ENCODE measurements at places on chromosomes 5 and 9.

- DNase-seq = no peak
Measured at GRCh38 chr5:146781157-146781556, 97.4 kb downstream of the PPP2R2B start.

GRCh38 chr5:15592728-15593127 is 92.7 kb downstream of the FBXL7 start:
- no peak for DNase-seq

- DNase-seq = peak; percentile 67
Measured at GRCh38 chr5:154179846-154180710, 10.5 kb upstream of the GALNT10 start.

DNA sequence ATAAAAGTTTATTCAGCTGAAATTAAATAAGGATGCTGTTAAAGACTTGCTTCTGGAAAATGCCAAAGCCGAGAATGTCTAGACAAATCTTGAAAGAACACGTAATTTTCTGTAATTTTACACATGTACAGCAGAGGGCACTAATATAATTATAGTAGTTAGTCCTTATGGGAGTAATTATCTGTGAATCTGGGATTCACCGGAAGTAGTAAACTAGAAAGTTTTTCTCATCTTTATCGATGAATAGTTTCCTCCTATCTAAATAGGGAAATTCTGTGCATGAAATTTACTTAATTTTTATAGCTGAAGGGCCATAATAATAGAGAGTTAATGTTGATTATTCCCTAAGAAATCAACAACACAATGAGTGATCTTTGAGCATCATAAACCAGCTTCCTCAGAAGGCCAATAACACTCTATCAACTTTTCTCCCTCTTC is 18.4 kb upstream of the CNTLN start:
- DNase-seq = no peak

DNA sequence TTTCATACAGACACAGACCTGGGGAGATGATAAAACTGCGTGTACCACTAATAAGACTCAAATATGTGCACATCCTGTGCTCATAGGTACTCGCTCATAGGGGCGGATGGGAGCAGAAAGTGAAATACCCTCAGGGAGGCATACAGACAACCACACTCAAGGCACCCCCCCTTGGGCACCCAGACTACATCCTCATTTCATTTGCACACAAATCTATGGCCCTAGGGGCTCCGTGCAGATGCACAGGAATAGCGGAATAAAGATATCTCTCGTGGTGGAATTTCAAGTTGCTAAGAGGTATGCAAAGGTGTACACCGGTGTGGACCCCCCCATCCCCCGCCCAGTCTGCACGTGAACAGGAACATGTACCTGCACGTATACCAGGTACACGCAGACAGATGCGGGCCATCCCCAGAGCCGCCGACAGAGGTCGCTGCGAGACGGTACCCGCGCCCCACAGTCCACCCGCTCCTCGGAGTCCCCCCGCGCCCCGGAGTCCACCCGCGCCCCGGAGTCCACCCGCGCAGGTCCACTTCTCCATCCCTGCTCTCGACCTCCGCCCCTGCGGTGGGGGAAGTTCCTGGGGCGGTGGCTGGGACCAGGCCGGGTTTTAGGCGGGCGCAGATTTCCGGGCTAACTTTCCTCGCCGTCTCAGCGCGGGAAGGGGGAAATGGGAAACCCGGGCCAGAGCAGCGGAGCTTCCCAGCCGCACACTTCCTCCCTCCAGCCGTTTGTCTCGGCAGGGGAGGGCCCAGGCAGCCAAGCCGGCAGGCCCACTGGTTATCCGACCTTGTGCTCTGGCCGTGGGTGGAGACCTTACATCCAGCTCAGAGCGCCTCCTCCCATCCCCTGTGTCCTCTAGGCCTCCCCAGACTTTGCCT is 1.0 kb upstream of the IL12B start:
- peak; percentile 81 for DNase-seq

- DNase-seq = no peak
Measured at GRCh38 chr5:111472579-111472978, 39.8 kb downstream of the STARD4 start.

DNA sequence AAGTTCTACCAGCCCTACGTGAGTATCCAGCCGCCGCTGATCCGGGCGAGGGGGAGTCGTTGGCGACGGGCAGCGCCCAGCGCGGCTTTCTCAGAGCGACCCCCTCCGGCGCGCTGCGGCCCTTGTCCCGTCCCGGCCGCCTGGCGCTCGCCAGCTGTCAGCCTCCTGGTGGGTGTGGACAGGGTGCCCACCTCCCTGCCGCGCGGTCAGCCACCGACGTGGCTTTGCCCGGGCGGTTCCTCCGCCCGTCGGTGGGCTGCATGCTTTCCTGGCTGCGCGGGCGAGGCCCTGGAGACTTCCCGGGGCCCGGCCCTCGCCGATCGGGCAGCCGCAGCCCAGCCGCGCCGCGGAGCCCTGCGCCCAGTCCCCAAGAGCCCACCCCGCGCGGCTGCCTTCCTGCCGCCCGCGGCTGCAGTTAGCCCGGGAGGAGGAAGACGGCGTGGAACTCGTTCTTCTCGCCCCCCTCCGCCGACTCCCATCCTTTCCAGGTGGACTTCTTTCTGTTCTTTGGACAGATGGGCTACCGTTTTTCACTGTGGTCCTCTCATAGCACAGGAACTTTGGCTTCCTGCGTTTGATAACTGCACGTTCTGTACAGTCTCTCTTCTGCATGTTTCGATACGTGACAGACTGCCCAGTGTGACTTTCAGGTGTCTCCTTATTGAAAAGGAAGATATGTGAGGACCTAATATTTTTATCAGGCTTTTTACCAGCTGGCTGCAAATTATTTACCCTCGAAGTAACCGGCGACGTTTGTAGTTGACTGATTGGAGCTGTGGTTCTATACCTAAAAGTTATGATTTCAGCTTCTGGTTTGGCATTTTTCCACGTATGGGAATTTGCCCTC is 577 bp downstream of the AP3S1 start:
- peak; percentile 11 for DNase-seq

GRCh38 chr9:104028827-104029226 is 65.3 kb upstream of the SMC2 start:
- DNase-seq = no peak

GRCh38 chr5:84265130-84265529 is 119.5 kb downstream of the EDIL3 start:
- DNase-seq = no peak

All from CD4-positive, alpha-beta T cell treated with Interleukin-2 at 100 ng/mL for 4 hours (primary cell).